ENCODE measurements at places on chromosomes 2 and 18. TPM values are rescaled to one million over a fixed set of nuclear protein-coding genes. Genes with fewer than 3 reads are reported as not detected.

ARHGEF33 gene
- total RNA-seq: 0.27 TPM

RNF181 gene
- total RNA-seq: 159 TPM

KCNG2 gene
- total RNA-seq: not detected

RTP5 gene
- not detected for total RNA-seq

CNGA3 gene
- total RNA-seq: 0.13 TPM

MC4R gene
- total RNA-seq: not detected

GALM gene
- total RNA-seq: 59.4 TPM

TYMS gene
- 15.1 TPM for total RNA-seq

CDK15 gene
- total RNA-seq: 4.0 TPM

DOK6 gene
- total RNA-seq: 2.0 TPM

SAG gene
- 0.47 TPM for total RNA-seq

STAMBP gene
- 34.3 TPM for total RNA-seq

DCDC2C gene
- total RNA-seq: not detected

CYS1 gene
- 2.9 TPM for total RNA-seq

GDF7 gene
- 0.37 TPM for total RNA-seq

DLGAP1 gene
- 3.1 TPM for total RNA-seq

NAT8 gene
- total RNA-seq: 3.8 TPM

LAMA1 gene
- 52.7 TPM for total RNA-seq

COL4A4 gene
- 1.7 TPM for total RNA-seq

TCF7L1 gene
- total RNA-seq: 3.7 TPM

SLC9A4 gene
- total RNA-seq: 0.80 TPM

IL1RL1 gene
- total RNA-seq: 15.6 TPM

WNT10A gene
- total RNA-seq: 2.3 TPM

SERPINB7 gene
- 0.36 TPM for total RNA-seq

PSMA8 gene
- not detected for total RNA-seq

RABL2A gene
- total RNA-seq: 7.3 TPM

DBI gene
- 272 TPM for total RNA-seq

PJVK gene
- total RNA-seq: 3.8 TPM

NEB gene
- 3.3 TPM for total RNA-seq

Measured in hepatocyte (in vitro differentiated cells).